ENCODE measurements at places on chromosomes 4 and X.

GRCh38 chr4:52661966-52662690, 3.0 kb upstream of the USP46 start:
- no peak for DNase-seq

DNA sequence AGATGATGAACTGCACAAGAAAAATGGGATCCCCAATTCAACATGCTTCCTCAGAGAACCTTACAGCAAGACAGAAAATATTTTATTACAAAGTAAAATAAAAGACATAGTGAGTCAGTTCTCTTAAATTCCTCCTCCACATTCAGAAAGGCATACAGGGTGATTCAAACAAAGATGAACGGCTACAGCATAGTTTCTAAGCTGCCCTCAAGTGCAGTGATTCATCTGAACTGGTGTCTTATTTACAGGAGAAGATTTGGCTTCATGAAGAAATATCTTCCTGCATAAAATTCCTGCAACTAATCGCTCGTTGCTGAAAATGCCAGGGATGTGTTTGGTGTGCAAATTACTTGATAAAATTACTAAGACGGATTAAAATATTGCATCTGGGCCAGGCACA, 103.6 kb downstream of the PRKX start:
- peak; percentile 49 for DNase-seq

DNA sequence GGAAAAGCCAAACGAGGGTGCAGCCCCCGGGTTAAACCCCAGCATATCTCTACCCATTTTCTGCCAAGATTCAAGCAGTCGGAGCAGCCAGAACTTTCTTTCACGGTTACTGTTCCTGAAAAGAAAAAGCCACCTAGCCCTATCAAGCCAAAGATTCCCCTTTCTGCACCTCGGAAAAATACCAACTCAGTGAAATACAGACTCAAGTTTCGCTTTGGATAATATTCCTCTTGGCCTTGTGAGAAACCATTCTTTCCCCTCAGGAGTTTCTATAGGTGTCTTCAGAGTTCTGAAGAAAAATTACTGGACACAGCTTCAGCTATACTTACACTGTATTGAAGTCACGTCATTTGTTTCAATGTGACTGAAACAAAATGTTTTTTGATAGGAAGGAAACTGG, 20.0 kb downstream of the FGF5 start:
- DNase-seq = no peak

DNA sequence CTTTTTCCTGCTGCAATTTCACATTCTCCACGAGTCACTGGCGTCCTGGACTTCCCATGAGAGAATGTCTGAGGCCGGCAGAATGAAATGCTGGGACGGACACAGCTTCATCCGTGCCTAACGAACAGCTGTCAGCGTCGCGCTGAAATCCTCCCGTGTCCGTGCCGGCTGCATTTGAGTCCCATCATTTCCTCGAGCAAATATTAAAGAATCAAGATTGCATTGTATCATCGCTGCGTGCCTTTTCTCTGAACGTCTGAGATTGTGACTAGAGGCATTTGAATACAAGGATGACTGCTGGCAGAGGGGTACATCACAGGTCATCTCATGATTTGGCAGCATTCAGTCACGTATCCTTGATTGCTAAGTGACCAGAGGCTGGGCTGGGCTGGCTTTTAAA, 279.9 kb downstream of the ASMT start:
- DNase-seq = no peak

DNA sequence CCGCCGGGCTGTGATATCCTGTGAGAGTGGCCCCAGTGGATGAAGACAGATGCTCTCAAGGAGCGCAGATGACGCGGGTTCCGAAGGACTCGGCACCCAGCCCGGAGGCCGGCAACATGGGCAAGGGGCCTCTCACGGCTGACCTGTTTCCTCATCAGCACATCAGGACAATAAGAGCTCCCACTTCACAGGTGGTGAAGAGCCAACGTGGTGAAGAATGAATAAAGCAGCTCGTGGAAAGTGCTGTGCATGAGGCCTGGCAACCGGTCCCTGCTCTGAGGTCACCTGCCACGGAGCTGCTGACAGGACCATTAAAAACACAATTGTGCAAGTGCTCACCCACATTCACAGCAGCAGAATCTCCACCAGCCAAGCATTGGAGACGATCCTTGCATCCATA, 22.9 kb downstream of the ABLIM2 start:
- no peak for DNase-seq

GRCh38 chr4:189780391-189780790, 160.3 kb upstream of the FRG1 start:
- DNase-seq = no peak

GRCh38 chr4:57320217-57320616, 210.0 kb upstream of the IGFBP7 start:
- DNase-seq = no peak

- no peak for DNase-seq
Measured at GRCh38 chr4:182736207-182736606, 181.0 kb downstream of the DCTD start.

GRCh38 chr4:14096396-14096965, 469.0 kb upstream of the BOD1L1 start:
- DNase-seq = peak; percentile 49
